ENCODE measurements at places on chromosomes 16 and 17.

DNA sequence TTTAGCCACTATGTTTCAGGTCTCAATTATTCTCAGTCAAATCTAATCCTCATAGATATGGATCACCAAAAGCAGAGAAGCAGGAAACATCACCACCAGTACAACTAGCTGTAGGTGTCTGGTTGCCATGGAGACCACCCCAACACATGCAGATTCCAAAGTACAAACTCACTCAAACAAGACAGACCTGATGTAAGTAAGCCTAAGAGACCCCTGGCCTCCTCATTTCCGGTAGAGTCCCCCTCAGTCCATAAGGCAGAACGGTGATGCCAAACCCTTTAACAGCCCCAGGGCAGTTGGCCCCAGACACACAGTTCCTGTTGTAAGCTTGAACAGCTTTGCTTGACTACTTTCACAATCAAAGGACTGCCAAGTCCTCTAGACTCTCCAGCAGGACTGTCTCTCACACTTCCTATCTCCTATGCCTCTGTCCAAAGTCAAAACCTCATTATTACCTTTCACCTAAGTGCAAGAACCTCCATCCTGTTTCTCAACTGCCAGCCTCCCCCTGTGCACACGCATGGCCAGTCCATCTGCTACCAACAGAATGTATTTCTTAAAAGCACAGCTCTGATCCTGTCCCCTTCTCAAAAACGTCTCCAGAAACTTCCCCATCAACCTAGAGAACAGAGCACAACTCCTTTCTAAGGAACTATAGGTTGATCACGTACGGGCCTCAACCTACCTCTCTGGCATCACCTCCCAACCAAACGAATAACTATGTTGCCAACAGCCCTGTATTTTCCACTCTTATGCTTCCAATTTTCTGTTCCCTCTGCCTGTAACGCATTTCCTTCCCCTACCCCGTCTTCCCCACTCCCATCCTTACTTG is 23.9 kb downstream of the SLC39A11 start:
- DNase-seq: no peak

GRCh38 chr17:5466295-5466694 is 2.5 kb downstream of the DHX33 start:
- DNase-seq: no peak

- DNase-seq: no peak
Measured at GRCh38 chr17:59520251-59520650, 45.2 kb upstream of the DHX40 start.

- no peak for DNase-seq
Measured at GRCh38 chr16:81473066-81473488, 28.5 kb downstream of the CMIP start.

- DNase-seq: no peak
Measured at GRCh38 chr16:31488468-31489297, 5.8 kb downstream of the SLC5A2 start.

- no peak for DNase-seq
Measured at GRCh38 chr17:64276961-64277505, 14.0 kb upstream of the TEX2 start.

- DNase-seq: no peak
Measured at GRCh38 chr17:74539281-74539820, 6.6 kb downstream of the CD300C start.

Measured in stimulated activated CD8-positive, alpha-beta memory T cell treated with anti-CD3 and anti-CD28 coated beads, Interleukin-7, amount 100 ng/mL, for 48 hours (primary cell).